Ovary (tissue), 10 donors: ENCODE measurements at places on chromosomes 13 and 19.

DNA sequence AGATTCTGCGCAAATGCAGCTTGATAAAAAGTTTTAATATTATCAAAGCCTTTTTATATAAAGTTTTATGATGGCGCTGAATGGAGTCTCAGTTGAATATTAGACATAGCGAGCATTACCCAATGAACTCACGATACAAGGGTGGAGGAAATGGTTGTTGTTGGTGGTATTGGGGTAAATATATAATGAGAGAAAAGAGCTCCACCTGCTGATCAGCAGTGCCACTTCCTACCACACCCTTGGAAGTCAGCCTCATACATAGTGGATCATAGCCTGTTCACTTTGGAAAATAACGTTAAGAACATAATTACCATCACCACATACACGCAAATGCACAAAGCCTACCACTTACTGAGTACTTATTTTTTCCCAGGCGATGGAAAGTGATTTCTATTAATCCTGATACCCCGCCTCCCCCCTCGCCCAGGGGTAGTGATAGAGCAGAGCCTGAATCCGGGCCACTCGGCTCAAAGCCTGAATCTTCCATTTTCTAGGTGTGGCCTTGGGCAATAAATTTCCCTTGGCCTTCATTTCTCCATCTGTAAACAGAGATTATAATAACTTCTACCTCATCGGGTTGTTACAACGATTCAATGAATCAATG is 358.3 kb downstream of the KLF5 start:
- DNase-seq: no peak

DNA sequence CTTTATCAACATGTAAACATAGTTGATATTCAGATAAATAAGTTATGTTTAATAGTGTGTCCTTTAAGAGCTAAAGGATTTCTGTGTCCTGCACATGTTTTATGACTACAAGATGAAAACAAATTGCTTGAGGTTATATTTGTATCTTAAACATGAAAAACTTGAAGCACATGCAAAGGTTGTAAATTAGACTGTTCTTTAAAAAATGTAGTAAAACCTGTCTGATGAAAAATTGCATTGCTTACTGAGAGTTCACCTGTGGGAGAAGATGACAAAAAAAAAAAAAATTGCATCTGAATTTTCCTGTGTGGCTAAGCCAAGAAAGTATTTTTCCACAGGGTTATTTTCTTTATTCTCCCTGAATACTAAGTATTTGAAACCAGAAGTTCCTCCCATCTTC is 25.7 kb upstream of the LMO7 start:
- DNase-seq: no peak

DNA sequence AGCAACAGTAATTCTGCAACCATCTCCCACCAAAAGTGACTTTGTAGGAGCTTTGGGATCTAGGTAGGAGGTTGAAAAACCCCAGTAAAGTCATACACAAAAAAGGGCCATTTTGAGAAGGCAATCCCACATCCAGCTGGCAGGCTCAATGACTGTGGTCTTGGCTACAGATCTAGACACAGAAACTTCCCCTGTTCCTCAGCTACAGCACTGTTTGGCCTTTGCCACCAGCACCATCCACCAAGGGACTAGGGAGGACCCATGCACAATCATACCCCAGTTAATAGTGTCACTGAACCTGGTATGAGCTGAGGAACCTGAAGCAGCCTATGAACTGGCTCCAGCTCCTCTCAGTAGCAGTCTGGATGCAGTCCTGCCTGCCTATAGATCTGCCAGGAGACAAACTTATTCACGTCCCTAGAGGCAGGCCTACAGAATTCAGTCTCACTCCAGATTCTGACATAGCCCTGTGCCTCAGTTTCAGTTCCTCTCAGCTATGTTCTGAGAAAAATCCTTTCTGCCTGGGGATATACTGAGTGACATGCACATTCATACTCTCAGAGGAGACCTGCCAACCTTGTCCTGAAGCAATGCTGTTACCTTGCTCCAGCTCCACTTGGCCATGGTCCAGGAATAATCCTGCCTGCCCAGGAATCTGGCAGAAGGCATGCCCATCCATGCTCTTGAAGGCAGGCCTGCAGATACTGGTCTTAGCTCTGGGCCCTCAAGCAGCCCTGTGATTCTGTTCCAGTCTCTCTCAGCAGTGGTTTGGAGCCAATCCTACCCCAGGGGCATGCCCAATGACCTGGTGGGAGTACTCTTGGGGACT is 2048.3 kb upstream of the PCDH20 start:
- DNase-seq: no peak

DNA sequence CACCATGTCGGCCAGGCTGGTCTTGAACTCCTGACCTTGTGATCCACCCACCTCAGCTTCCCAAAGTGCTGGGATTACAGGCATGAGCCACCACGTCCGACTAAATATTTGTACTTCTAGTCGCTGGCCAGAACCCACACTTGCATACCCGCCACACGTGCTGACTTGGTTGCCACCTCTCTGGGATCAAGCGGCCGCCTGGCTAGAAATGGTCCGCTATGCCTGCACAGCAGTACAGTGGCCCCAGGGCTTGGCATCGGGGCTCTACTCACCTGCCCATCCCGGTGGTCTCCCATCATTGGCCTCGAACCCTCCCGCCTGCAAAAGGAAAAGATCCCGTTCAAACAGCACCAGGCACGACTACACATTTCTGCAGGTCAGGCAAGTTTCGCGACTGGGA is 23.7 kb upstream of the TINCR start:
- no peak for DNase-seq

DNA sequence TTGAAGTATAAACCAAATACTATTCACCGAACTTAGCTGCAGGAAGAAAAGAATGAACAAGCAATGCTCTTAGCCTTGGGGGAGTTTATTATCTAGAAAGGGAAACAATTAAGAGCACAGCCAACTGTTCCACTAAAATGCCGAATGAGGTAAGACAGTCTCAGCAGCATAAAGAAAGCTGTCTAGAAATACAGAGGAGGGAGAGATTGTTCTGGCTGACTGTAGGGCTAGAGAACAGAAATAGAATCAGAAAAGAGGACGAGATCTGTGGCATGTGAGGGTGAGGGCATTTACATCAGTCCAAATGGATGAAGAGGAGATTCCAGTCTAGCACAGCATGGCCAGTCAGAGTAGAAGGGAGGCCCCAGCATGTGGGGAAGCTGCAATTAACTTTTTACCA is 56.8 kb upstream of the TNFRSF19 start:
- no peak for DNase-seq

DNA sequence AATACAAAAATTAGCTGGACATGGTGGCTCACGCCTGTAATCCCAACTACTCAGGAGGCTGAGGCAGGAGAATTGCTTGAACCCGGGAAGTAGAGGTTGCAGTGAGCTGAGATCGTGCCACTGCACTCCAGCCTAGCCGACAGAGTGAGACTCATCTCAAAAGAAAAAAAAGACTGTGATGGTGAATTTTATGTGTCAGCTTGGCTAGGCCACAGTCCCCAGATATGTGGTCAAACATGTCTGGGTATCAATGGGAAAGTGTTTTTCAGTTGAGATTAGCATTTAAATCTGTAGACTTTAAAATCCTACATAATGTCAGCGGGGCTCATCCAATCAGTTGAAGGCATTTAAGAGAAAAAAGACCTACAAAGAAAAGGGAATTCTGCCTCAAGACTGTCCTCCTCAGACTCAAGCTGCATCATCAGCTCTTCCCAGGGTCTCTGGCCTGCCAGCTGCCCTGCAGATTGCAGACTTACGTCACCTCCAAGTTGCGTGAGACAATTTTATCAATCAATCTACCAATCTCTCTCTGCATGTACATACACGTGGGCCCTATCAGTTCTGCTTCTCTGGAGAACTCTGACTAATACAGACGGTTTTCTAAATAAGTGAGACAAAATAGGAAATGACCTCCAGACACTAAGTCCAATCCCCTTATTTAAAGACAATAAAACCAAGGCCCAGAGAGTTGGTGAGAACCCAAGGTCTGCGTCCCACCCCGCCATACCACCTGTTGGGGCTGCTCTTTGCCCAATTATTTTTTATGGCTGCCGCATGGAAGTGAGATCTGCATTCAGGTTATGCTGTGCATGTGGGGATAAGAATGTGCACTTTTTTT is 99.2 kb downstream of the ABCC4 start:
- no peak for DNase-seq

DNA sequence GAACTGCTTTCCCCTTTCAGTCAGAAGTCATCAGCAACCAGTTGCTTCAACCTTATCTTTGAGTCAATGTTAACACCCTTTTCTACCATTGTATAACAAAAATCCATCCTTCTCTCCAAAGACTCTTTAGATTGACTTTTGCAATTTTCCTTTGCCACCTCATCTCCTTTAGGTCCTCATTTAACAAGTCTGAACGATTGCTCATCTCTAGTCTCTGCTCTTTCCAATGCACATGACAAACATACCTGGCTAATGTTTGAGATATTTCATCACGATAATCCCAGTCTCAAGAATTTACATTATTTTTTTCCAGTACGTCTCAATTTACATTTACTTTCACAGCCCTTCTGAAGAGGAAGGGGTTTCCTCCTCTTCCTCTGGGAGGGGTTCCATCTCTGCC is 127.5 kb downstream of the KLF12 start:
- no peak for DNase-seq

DNA sequence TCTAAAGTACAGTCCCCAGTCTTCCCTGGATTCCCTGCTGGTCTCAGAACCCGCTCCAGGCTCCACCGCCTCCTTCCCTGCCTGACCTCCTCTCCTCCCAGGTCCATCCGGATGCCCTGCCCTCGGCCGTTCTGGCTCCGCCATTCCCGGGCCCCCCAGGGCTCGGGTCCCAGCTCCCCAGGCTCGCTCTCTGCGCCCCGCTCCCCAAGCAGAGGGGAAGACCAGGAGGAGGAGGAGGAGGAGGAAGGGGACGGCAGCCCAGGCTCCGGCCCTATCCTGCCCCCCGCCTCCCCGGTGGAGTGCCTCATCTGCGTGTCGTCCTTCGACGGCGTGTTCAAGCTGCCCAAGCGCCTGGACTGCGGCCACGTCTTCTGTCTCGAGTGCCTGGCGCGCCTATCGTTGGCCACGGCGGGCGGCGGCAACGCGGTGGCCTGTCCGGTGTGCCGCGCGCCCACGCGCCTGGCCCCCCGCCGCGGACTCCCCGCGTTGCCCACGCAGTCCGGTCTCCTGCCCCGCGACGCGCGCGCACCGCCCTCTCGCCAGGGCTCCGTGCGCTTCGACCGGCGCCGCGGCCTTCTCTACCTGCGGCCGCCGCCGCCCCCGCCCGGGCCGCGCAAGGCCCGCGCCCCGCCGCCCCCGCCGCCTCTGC is 647 bp downstream of the RNF225 start:
- no peak for DNase-seq

DNA sequence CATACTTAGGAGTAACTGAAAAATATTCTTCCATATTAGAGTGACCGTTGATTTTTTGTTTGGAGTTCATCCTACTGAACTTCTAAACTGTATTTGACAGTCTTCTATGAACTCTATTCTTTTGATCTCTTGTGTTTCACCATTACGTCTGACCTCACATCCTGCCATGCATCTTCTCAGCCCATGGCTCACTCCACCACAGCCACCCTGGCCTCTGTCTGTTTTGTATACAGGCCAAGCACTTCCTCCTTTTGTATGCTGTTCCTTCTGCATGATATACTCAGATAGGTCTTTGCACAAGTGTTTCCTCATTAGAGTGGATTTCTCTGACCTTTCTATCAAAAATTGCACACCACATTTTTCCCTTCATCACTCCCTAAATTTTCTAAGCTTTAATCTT is 119.9 kb downstream of the MAB21L1 start:
- DNase-seq: no peak

DNA sequence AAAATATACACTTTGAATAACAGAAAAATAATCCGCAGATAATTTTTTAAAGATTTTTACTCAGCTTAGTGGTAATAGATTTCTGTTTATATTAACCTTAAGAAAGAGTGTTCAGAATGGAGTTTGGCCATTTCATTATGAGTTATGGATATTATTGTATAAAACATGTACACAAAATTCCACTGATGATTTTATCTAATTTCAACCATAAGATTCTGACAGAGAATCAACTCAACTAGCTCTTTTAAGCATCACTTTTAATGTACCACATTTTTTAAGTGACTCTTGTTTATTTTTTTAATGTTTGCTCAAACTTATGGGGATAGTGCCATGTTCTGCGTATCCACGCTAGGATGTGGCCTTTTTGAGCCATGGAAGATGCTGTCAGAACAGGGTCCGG is 75.7 kb downstream of the COL4A2 start:
- DNase-seq: no peak

GRCh38 chr13:30257468-30258099 is 49.8 kb downstream of the KATNAL1 start:
- no peak for DNase-seq

DNA sequence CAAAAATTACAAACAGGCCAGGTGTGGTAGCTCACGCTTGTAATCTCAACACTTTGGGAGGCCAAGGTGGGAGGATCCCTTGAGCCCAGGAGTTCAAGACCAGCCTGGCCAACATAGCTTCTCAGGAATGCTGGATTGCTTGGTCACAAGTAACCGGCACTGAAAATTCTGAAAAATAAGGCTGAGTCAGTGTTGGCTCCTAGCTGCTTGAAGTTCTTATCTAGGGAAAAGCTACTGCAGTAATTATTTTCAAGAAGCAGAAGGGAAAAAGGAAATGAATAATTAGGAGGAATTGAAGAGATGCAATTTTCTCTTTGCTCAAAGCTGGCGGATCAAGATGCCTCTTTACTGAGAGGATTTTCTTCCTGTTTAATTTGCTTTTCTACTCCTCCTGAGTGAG is 75.0 kb upstream of the GTF3A start:
- no peak for DNase-seq

GRCh38 chr13:45422731-45423292 is 4.6 kb upstream of the SLC25A30 start:
- DNase-seq: no peak

DNA sequence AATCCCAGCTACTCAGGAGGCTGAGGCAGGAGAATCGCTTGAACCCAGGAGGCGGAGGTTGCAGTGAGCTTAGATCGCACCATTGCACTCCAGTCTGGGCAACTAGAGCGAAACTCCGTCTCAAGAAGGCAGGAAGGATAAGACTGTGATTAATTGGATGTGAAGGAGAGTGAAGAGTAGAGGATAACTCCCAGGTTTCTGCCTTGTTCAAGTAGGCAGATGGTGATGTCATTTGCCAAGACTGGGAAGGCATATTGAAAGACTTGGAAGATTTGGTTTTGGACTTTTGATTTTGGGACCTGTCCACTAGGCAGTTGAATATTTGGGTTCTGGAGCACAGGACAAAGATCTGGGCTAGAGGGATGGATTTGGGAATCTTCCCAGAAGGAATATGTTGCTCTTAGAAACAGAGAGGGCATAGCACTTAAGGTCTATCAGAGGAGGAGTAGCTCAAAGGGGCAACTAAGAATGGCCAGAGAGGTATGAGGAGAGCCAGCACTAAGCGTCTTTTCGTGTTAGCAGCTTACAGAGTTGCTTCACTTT is 20.0 kb downstream of the GARRE1 start:
- DNase-seq: no peak

DNA sequence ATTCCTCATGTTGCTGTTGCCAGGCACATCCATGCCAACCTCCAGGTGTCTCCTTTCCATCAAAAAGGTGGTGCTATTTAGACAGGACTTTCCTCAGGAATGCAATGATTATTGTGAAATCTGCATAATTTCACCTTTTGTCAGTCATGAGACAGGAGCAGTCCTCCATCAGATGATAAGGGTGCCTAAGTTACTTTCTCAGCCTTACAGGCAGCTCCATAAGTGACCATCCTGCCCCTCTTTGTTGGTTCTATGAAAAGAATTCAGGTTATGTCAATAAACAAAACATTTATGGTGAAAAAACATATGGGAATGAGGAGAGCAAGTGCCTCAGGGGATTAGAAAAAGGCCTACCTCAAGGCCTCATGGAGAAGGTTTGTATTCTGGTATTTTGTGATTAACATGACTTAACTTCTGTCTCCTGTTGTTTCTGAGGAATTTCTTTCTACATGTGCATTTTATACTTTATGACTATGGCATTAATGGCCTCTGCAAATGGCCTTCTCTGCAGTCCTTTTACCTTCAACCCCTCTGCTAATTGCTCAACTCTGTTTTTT is 110.3 kb upstream of the DIAPH3 start:
- DNase-seq: no peak
